ENCODE measurements at places on chromosomes 6 and 20.

DNA sequence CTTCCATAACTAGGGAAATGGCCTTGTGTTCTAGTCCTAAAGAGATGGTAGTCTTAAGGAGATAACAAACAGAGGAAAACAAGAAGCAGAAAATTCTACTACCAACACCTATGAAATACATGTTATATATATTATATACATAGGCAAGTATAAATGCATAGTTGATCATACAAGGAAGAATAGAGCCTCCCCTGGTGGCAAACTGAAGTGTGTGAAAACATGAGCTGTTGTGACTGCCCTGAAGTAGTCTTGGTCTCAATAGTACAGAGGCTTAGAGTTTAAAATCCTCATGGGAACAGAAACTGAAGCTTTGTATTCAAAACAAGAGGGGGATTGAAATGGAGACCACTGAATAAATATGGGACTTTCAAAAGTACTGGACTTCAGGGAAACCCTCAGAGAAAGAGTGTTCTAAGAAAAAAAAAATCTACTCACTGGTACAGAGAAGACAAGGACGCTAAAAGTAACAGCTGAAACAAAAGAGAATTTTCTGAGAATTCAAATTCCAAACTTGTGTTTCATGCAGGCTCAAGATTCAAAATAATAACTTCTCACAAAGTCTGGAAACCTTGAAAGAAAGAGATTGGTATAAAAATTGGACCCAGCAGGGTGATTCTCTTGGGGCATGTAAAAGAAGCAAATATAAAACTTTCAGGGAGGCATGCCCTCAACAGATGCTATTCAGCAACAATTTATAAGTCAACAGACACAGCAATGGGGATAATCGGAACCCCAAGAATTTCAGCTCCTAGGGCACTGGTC lies 59.7 kb upstream of the SAMD3 start:
- DNase-seq: no peak

DNA sequence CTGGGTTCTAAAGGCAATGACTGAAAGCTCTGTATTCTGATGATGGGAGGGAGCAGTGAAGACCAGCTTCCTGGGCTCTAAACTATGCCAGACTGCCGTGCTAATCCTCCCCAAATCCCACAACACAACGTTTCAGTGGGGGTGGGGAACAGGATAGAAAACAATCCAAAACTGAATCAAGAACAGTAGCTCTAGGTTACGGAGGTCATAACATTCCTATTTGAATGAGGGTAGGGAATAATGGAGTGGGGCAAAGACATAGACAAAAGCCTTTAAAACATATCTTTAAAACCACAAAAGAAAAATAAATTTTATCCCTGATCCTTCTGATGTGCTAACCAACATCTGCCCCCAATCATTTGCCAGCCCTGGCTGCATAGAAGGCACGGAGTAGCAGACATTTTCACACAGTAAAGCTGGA lies 7.8 kb downstream of the USP49 start:
- DNase-seq: no peak

GRCh38 chr20:58362206-58362516 lies 26.9 kb upstream of the VAPB start:
- no peak for DNase-seq

- DNase-seq: no peak
Observed at GRCh38 chr6:155867682-155868081, 412.0 kb upstream of the NOX3 start.

DNA sequence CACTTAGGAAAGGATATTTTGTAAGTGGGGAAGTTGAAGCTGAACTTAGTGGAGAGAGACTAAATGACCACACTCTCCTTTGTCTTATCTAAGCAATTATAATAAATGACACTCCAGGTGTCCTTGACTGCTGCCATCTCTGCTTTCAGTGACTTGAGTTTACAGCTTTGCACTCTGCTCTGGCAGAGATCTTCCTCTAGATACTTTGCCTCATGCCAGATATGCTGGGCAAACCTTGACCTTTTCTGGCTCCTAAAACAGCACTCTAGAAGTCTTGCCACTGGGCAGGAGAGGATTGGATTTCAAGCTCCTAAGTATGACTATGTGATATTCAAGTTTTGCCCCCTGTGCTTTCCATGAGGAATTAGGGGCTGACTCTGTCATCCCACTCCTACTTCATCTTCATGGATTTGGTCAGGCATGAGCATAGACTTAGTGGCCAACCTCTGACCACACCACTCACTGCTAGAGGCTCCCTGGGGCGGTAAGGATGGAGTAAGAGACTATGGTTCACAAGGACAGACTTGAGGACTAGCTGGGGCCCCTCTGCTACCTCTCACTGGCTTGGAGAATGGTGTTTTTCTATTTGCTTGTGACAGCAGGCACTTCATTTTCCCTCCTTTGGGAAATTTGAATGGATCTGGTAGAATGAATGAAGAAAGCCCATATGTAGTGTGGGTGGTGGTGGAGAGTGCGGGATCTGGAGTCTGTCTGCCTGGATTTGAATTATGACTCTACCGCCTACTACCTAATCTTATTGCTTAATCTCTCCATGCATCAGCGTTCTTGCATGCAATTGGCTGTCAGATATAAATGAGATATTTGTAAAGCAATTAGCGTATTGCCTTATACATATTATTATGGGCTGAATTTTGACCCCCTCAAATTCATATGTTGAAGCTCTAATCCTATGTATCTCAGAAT lies 191.4 kb downstream of the REV3L start:
- DNase-seq: no peak

DNA sequence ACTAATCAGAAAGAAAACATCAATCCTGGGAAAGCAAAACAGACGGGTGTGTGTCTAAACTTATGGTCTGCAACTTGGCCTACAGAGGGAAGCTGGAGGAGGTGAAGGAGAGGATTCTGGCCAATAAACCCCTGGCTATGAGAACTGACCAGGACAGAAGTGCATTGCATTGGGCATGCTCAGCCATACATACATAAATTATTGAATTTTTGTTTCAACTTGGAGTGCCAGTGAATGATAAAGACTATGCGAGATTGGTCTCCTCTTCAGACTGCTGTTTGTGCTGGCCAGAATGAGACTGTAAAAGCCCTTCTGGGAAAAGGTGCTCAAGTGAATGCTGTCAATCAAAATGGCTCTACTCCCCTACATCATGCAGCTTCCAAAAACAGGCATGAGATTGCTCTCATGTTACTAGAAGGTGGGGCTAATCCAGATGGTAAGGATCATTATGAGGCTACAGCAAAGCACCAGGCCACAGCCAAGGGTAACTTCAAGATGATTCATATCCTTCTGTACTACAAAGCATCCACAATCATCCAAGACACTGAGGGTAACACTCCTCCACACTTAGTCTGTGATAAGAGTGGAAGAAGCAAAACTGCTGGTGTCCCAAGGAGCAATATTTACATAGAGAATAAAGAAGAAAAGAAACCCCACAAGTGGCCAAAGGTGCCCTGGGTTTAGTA lies 17.4 kb downstream of the ADNP start:
- no peak for DNase-seq

- DNase-seq: peak; percentile 91
Observed at GRCh38 chr20:41340327-41341055, at the start of gene LPIN3. Gene LPIN3 (plus strand): TSS chr20:41340821. CDS start chr20:41345804, 4,983 bp downstream.

GRCh38 chr20:7516621-7517111 lies 423.6 kb downstream of the HAO1 start:
- DNase-seq: no peak

- DNase-seq: no peak
Observed at GRCh38 chr20:21511850-21512633, 1.8 kb downstream of the NKX2-2 start.

DNA sequence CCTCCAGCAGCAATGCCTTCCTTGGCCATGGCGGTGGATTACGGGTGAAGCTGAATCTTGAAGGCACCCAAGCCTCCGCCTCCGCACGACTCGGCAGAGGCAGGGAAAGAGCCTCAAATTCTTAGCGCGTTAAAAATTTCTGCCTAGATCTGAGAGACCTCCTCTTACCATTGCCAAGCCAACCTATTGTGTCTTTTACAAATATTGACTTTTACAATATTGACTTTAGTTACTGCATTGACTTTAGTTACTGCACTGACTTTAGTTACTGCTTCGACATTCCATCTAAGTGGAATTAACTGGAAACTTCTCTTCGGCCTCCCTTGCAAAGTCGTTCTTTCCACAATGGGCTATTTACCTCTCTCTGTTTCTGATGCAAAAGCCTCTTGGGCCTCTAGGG lies 13.8 kb upstream of the AKAP12 start:
- no peak for DNase-seq

- DNase-seq: no peak
Observed at GRCh38 chr20:56522311-56522710, 2.2 kb upstream of the FAM209A start.

DNA sequence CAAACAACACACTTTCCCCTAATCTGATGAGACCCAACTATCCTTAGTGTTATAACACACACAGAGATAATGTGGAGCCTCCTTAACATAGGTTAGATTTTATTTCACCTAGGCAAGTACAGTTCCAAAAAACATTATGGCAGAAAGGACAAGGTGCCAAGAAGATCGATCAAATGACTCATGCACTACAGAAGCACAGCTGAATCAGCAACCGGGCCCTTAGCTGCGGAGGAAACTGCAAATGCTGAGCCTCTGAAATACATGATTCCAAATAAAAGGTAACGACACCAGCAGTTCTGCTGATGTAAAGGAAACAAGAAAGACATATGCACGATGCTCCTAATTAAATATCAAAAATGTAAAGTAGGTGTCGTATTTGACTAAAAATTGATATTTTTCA lies 19.9 kb upstream of the MUC21 start:
- no peak for DNase-seq

- DNase-seq: no peak
Observed at GRCh38 chr6:106017454-106017853, 68.7 kb upstream of the PRDM1 start.

Data from NCI-H2029 (cell line).